ENCODE measurements at places on chromosomes 13 and 19.

DNA sequence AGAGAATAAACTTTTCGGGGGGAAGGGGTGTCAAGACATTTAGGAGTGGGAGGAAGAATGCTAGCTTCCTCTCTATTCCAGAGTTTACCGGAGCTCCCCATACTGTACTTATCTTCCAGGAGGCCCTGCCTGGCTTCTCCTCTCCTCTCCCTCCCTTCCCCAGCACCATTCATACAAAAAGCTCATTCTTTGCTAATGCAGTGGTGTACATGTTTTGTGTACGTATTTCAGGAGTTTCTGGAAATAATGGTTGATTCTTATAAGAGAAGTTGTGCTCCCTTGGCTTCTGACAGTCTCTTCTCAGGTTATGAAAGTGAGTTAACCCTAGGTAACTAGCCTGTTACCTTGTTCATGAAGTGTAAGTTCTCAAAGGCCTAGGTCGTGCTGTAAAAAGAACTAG lies 7.1 kb downstream of the SAMD4B start:
- DNase-seq, result no peak

DNA sequence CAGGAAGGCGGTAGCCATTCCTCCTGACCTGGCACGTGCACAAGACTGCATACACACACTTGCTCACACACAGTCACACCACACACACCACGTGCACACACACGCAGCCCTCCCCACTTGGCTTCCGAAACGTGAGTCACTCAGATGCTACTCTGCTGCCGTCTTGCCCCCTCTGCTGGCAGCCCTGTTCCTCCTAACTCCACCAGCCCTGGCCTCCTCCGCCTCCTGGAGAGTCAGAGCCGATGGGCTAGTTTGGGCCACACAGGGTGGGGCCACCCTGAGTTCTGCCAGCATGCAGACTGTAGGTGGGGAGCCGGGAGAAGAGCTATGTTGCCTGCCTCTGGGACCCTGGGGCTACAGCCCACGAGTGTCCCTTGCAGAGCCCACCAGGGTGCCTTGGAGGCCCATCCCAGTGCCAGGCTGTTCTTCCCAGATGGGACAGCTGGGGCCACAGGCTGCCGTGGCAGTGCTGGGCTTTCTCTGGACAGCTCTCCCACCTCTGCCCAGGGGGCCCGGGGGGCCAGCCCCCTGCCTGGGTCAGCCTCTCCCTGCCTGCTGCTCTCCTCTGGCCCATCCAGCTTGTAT lies 12.1 kb downstream of the PIN1 start:
- DNase-seq, result no peak

GRCh38 chr13:33798023-33798422 lies 19.9 kb upstream of the RFC3 start:
- DNase-seq, result no peak

- DNase-seq, result no peak
Measured at GRCh38 chr13:77492982-77493381, 42.5 kb upstream of the SCEL start.

GRCh38 chr19:27920774-27921173 lies 1292.2 kb downstream of the UQCRFS1 start:
- DNase-seq, result no peak

DNA sequence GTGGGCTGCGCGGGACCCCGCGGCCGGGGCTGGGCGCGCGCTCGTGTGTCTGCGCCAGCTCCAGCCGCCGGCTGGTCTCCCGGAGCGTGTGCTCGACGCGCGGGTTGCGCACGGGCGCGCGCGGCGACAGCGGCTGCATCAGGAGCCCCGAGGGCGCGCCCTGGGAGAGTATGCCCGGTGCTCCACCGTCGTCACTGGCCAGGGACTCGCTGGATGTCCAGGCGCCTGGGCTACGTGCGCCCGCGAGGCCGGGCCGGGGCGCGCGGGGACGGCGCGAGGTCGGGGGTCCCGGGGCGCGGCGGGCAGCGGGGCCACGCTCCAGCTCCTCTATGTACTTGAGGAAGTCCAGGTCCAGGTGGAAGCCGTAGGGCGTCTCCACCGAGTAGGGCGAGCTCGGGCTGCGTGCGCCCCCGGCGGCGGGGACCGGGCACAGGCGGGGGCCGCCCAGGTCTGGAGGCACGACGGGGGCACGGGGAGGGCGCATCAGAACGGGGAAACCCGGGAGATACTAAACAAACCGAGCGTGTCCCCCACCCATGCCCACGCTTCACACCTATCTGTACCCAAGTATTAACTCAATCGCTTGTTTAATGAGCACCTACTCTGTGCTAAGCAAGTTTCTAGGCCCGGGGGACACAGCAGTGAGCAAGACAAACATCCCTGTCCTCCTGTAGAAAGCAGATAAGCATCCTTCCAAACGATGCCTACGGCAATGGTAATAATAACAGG lies 7.6 kb downstream of the KANK3 start:
- DNase-seq, result no peak

DNA sequence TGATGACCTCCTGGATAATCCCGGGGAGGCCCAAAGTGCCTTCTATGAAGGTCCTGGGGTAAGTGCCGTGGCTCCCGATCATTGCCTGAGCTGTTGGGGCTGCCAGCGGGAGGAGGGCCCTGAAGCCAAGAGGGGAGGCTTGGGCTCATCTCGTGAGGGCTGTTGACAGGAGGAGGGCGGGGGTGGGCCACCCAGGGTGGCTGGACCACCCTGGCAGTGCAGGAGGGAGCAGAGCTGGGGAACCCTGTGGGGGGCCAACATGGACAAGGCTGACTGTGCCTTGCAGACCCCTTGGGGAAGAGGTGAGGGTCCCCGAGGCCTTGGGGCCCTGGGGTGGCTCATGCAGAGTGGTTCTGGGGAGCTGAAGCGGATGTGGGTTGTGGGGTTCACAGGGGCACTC lies 37.4 kb upstream of the EHD2 start:
- no peak for DNase-seq

DNA sequence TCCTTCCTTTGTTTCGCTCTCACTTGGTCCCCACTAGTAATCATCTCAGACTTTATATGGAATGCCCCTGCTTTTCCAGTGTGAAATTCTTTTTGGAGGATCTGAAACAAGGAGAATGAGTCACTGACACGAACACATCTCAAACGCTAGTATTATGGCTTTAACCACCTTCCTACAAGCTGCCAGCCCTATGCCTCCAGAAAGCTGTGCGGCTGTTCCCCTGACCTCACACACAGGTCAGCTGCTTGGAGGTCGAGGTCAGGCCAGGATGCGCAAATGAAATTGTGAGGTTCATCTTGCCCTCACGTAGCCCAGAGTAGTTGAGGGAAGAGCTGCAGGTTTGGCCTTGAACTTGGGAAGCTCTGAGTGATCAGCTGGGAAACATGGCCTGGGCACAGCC lies 449.8 kb downstream of the FGF9 start:
- no peak for DNase-seq

- no peak for DNase-seq
Measured at GRCh38 chr13:95723438-95723837, 46.5 kb downstream of the DNAJC3 start.

All from effector CD4-positive, alpha-beta T cell (primary cell).